ENCODE measurements at places on chromosomes 12 and 14.

GRCh38 chr14:73526036-73526984 lies 10.6 kb upstream of the ACOT1 start:
- no peak for DNase-seq

GRCh38 chr12:20439626-20440025 lies 71.3 kb downstream of the PDE3A start:
- no peak for DNase-seq

DNA sequence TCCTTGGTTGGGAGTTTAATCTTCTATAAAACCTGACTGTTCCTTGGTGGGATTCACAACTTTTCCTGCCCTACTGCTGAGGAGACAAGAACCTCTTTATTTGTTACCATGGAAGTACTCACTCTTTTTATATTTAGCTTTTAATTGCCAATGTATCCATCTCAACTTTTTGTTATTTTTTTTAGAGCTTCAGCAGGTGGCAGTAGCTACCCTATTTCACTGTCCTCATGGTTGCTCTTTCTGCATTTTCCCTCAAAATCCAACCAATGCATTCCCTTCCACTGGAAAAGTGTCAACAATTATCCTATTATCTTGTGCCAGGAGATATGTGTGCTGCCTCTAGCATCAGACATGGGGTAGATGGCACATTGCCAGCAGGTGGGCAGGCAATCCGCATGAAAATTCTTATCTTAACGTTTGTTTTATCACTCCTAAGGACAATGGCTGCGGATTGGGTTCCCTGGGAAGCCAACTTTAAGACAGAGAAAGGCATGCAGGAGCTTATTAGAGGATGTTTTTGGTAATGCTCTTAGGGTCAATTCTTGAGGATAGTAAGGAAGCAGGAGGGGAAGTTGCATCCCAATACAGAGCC lies 406.4 kb downstream of the SNAPC1 start:
- no peak for DNase-seq

DNA sequence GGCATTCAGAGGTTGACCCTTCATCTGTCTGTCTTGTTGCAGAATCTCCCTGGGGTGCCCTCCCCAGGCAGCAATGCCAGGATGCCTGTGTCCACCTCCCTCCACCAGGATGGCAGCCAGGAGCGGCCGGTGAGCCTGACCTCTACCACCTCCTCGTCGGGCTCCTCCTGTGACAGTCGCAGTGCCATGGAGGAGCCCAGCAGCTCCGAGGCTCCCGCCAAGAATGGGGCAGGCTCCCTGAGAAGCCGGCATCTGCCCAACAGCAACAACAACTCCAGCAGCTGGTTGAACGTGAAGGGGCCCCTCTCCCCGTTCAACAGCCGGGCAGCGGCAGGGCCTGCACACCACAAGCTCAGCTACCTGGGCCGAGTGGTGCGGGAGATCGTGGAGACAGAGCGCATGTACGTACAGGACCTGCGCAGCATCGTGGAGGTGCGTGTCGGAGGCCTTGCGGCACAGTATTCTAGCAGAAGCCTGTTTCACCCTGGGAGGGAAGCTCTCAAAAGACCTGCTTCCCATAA lies 23.4 kb downstream of the PLEKHG3 start:
- DNase-seq: no peak

- DNase-seq: no peak
Measured at GRCh38 chr12:24396224-24396623, 446.8 kb upstream of the SOX5 start.

DNA sequence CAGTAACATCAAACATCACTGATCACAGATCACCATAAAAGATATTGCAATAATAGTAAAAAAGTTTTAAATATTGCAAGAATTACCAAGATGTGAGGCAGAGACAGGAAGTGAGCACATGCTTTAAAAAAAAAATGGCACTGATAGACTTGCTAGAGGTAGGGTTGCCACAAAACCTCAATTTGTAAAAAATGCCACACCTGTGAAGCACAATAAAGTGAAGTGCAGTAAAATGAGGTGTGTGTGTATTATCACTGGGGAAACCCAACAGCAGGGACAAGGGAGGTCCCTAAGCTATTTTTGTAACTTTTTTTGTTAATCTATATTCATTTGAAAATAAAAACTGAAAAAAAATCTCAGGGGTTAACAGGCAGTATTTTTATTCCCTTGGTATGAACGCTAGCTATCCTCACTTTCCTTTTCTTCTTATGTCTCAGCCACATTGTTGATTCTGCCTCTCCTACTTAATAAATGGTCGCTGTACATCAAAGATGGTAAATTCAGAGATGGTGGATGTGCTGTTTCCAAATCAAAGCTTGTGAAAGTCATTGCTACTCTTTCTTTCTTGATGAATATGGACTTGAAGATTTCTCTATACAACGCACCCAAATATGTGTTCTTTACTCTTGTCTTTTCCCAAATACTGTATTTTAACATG lies 14.0 kb upstream of the KLRD1 start:
- DNase-seq: no peak

DNA sequence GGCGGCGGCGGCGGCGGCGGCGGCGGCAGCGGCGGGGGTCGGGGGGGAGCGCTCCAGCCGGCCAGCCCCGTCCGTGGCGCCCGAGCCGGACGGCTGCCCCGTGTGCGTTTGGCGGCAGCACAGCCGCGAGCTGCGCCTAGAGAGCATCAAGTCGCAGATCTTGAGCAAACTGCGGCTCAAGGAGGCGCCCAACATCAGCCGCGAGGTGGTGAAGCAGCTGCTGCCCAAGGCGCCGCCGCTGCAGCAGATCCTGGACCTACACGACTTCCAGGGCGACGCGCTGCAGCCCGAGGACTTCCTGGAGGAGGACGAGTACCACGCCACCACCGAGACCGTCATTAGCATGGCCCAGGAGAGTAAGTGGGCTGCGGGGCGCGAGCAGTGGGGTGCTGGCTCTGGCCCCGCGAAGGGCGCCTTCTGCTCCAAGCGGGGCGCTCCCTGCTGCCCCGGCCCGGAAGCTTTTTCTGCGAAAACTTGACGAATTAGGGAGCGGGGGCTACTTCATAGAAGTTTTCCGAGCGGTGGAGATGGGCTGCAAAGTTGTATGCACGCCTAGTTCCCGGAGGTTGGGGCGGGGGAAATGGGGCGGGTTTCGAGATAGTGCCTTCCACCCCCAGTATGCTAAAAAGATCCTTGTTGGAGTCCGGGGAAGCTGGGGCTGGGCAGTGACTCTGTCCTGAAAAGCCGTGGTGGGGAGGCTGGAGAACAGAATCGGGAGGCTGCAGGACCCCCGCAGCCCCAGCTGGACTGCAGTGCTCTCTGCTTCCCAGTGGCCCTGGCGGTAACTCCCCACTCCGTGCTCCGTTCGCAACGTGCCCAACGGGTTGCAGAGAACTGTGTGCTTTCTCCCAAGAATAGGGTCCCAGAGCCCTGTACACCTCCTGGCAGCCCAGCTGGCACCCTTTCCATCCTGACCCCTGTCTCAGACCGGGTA lies 751 bp downstream of the GDF11 start:
- DNase-seq: peak; percentile 59
